ENCODE measurements at places on chromosomes 16 and 17.

DNA sequence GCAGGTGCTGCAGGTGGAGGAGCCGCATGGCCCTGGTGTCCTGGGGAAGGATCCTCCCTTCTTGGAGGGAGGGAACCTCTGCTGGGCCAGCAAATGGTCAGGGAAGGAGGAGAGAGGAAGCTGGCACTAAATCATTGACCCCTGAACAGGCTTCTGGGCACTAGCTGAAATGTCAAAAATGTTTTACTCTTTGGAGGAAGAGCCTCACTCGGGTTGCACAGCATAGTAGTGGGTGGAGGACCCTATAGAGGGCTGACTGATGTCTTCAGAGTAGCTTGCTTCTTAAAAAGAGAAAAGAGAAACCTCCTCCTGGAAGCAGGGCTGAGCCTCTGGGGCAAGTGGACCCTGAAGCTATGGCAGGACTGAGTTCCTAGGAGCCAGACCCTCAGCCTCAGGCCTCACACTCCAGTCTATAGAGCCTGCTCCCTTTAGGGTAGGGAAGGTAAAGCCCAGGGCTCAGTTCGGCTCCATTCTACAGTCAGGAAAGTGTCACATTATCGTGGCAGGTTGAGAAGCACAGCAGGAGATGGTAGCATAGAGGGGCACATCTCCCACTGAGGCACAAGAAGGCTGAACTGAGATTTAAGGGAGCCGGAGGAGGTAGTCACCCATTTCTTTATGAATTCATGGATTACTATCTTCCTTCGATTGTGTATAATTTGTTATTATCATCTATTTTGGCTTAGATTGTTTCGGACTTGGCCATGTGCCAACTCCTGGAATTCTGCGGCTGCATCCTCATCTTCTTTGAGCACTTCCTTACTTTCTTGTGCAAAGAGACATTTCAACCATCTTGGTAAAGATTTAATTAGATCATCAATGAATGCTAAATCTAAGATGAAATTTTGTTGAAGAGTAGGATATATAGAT, 7.3 kb upstream of the CUEDC1 start:
- H3K4me3 ChIP-seq: no peak overlapping the region
- no peaks in the 10 kb centered on the region for H3K36me3 ChIP-seq
- no peak overlapping the region for H3K27ac ChIP-seq
- DNase-seq: no peak

DNA sequence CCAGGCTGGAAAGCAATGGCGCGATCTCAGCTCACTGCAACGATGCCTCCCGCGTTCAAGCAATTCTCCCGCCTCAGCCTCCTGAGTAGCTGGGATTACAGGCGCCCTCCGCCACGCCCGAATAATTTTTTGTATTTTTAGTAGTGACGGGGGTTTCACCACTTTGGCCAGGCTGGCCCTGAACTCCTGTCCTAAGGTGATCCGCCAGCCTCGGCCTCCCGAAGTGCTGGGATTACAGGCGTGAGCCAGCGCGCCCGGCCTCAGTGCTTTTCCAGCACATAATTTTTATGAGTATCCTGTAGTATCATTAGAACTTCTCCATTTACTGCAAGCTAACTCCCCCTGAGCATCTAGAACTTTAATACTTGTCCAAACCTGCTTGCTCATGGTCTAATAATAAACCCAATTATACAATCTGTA, 1.8 kb downstream of the UBE2G1 start:
- H3K27me3 ChIP-seq: no peaks in the 10 kb centered on the region
- no peak for DNase-seq
- no peaks in the 10 kb centered on the region for H3K36me3 ChIP-seq
- peak overlapping the region; percentile 94 for H3K4me3 ChIP-seq

- no peak overlapping the region for H3K4me3 ChIP-seq
- H3K27me3 ChIP-seq: no peaks in the 10 kb centered on the region
- H3K27ac ChIP-seq: peak overlapping the region; percentile 76
- peak; percentile 94 for DNase-seq
Observed at GRCh38 chr17:40113110-40113906, 8.5 kb upstream of the MSL1 start.

DNA sequence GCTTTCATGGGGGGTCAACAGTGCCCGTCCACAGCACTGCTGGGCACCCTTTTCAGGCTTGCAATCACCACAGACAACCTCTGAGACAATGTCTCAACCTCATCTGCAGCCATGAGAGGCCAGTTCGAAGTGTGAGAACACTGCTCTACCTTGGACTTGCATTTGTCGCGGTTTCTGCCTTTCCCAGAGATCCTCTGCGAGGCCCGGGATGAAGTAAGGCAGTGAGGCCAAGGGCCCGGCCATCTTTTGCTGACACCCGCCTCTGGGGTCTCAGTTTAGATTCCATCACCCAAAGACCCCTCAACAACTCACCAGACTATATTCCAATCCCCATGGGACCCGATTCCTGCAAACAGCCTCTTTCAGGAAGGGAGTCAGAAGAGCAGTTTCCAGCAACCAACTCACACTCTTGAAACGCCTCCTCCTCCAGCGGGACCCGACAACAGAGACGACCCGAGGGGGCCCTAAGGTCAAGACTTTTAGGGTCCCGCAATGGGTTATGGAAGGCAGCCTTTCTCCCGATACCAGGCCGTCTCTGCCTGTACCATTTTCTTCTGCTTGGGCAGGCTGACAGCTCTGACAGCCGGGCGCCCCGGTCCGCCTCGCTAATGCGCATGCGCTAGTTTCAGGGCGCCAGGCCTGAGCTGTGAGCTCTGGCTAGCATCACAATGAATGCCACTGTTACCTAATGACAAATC, 576.0 kb downstream of the KCNJ18 start:
- no peak for DNase-seq
- H3K27me3 ChIP-seq: no peaks in the 10 kb centered on the region
- H3K36me3 ChIP-seq: no peaks in the 10 kb centered on the region
- no peak overlapping the region for H3K4me3 ChIP-seq

DNA sequence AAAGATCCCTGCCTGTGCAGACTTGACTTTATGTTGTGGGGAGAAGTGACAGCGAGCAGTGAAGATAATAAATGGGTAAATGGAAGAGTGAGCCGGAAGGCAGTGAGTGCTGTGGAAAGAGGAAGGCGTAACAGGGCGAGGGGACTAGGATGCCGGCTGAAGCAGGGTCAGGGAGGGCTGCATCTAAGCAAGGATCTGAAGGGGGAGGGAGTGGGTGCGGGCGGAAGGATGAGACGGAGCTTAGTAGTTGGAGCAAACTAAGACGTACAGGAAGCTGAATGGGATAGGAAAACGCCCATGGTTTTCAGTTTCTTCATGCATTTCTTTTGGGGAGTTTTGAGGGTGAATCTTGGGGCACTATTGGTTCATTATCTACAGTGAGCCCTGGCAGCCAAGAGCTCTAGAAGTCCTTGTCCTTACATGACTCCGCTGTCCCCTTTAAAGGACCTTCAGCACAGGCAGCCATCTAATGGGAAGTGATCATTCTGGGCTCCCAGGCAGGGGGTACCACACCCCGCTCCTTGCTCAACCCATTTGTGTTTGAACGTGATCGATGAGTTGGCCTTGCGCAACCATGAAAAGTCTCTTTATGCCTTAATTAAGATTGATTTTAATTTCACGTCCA, 10.4 kb upstream of the NAT9 start:
- no peak overlapping the region for H3K4me3 ChIP-seq
- peaks cover 17% of the 10 kb centered on the region for H3K36me3 ChIP-seq
- H3K4me1 ChIP-seq: no peaks in the 10 kb centered on the region
- no peak for DNase-seq
- H3K27me3 ChIP-seq: no peaks in the 10 kb centered on the region
- H3K27ac ChIP-seq: no peak overlapping the region

GRCh38 chr16:17469011-17469740, 1.6 kb downstream of the XYLT1 start:
- H3K36me3 ChIP-seq: no peaks in the 10 kb centered on the region
- no peak for DNase-seq
- no peak overlapping the region for H3K27ac ChIP-seq

- no peak overlapping the region for H3K4me3 ChIP-seq
- H3K27me3 ChIP-seq: no peaks in the 10 kb centered on the region
- no peaks in the 10 kb centered on the region for H3K4me1 ChIP-seq
- peaks cover 67% of the 10 kb centered on the region for H3K36me3 ChIP-seq
- no peak overlapping the region for H3K27ac ChIP-seq
Observed at GRCh38 chr16:2766430-2767139, 10.5 kb downstream of the ELOB start.

DNA sequence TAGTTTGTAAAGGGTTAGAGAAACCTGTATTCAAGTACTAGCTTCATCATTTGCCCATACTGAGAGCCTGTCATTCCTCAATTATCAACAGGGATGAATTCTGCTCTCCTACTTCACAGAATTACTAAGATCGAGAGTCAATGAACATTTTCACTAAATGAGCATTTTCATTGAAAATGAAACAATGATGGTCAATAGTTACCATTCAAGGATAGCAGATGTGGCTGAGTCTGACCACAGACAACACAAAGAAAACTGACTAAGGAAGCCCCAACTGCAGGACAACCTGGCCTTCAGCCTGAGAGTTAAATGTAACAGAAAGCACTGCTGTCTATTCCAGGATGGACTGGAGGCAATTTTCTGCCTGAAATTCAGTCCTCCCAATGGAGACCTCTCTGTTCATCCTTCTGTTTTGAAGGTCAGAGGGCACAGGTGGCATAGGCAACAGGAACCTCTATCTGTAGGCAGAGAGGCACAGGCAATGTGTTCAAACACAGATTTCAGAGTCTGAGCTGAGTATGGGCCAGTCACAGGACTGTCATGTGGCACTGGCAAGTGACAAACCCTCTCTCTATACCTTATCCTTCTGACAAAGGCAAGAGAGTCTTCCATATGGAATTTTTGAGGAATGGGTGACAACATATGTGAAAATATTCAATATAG, 19.5 kb downstream of the TRAF4 start:
- no peak overlapping the region for H3K27ac ChIP-seq
- peaks cover 7% of the 10 kb centered on the region for H3K36me3 ChIP-seq
- no peaks in the 10 kb centered on the region for H3K27me3 ChIP-seq
- H3K4me1 ChIP-seq: peaks cover 16% of the 10 kb centered on the region

DNA sequence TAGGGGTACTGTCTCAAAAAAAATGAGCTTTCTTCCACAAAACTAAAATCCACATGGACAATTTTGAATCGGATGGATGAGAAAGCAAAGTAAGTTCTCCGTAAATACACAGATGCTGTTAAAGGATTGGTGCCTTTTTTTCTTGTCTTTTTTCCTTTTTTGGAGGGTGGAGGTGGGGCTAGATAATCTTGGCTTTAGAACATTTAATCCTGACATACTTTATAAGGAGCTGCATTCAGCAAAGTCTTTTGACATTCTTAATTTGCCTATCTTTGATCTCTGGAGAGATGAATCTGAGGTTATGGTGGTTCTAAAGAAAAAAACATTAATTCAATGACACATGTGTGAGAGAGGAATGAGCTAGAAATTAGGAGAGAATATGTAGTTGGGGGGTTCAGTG, 312.3 kb upstream of the KCNJ16 start:
- peaks cover 21% of the 10 kb centered on the region for H3K4me1 ChIP-seq
- no peak overlapping the region for H3K4me3 ChIP-seq
- H3K36me3 ChIP-seq: no peaks in the 10 kb centered on the region
- no peaks in the 10 kb centered on the region for H3K27me3 ChIP-seq
- H3K27ac ChIP-seq: peak overlapping the region; percentile 91
- no peak for DNase-seq

All from endothelial cell of umbilical vein (primary cell).